Stimulated activated CD8-positive, alpha-beta memory T cell treated with anti-CD3 and anti-CD28 coated beads, Interleukin-4, amount 100 ng/mL, for 4 hours (primary cell): ENCODE measurements at places on chromosomes 12 and 14.

DNA sequence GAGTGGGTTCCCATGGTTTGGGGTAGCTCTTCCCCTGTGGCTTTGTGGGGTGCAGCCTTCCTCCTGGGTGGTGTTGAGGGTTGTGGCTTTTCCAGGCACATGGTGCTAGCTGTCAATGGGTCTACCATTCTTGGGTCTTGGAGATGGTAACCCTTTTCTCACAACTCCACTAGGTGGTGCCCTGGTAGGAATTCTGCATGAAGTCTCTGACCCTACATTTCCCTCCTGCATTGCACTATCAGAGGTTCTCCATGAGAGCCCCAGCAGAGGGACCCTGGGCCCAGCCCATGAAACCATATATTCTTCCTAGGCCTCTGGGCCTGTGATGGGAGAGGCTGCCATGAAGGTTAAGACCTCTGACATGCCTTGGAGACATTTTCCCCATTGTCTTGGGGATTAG lies 1093.3 kb downstream of the SLC16A7 start:
- no peak for DNase-seq

- no peak for DNase-seq
Measured at GRCh38 chr12:82008251-82008650, 249.1 kb upstream of the PPFIA2 start.

- DNase-seq = no peak
Measured at GRCh38 chr12:19002216-19002615, 127.3 kb upstream of the PLEKHA5 start.

DNA sequence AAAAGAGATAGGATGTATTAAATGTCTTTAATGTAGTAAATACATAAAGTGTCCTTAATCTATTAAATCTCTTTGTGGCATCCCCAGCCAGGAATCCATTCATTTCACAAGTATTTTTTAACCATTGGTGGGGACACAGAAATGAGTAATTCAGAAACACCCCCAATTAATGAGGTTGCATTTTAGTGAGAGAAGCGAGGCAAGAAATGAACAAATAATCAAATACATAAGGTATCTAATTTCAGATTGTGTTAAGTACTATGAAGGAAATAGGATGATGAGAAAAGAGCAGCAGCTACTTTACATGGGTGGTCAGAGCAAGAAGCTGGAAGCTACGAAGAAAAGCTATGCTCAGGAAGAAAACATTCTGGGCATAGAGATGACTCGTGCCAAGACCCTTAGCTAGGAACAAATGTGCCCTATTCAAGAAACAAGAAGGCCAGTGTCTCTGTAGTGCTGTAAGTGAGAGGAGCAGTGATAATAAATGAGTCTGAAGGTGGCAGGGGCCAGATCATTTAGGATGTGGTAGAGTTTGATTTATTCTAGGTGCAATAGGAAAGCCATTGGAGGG lies 60.5 kb upstream of the IGF1 start:
- DNase-seq = no peak

DNA sequence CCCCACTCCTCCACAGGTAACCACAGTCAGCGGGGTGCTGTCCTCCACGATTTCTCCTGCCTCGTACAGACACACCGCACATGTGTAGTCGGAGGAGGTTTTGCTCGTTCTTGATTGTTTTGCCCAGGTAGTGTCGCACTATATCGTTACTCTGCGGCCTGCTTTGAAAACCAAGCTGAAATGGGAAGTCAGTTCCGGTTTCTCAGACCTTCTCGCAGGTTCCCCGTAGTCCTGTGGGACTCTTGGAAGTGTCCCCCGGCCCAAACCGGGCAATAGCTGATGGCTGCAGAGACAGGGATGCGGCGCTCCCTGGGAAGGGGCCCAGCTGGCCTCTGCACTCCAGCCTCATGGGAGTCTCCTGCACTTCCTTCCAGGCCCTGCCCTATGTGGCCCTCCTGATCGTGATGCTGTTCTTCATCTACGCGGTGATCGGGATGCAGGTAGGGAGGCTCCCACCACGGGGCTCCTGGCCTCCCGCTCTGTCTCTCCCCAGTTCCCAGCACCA lies 141.3 kb upstream of the FKBP4 start:
- DNase-seq = no peak

GRCh38 chr14:54121466-54122027 lies 164.9 kb upstream of the BMP4 start:
- no peak for DNase-seq

- no peak for DNase-seq
Measured at GRCh38 chr12:44544018-44544417, 332.1 kb downstream of the NELL2 start.
